CMK (cell line): ENCODE measurements at places on chromosomes 11 and 22.

- DNase-seq = no peak
These were observed 30.9 kb downstream of the ZFTA start for GRCh38 chr11:63737718-63738117.

DNA sequence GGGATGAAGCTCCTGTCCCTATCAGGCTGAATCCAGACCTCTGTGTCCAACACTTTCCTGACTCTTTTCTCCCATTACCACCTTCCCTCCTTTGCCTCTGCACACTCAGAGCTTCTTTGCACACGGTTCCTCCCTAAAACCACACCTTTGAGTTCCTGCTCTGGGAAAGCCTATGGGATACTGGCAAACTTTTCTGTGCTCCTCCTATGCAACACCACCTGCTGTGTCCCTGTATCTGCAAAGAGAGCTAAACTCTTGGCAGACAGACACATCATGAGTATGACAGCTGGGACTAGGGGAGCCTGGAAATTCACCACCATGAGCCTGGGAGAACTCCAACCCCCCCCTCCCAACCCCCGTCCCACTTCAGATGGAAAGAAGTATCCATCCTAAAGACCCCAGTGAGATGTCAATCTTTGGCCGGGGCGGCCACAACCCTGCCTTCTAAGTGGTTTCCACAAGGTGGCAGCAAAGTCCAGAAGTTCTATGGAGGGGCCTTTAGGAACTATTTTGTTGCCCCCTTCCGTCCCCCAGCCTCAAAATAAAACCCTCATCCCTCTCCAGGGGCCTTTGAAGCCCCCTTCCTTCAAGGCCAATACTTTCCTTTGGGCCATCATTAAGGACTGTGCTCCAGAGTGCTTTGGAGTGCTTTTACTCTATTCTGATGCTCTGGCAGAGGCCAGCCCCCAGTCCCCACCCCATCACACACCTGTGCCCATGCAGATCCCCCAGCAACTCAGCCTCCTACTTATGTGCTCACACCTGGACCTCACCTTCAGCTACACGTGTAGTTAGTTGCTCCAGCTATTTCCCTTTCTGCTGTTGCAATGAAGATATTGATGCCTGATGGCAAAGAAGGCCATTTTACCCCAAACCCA is 19.4 kb downstream of the HTR3A start:
- no peak for DNase-seq

DNA sequence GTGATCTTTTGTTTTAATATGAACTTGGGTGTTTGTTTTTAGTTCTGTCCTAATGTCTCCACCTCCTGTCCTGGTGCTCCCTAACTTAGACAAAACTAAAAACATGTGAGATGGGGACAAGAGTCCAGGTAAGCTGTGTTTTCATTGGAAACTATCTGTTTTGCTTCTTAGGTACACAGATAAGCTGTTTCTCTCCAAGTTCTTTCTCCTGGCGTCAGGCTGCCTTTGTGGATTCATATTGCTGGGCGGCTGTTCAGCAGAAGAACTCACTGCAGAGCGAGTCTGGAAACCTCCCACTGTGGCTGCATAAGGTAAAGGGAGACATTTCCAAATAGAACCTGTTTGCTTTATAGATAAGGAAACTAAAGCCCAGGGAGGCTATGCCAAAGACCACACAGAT is 24.7 kb downstream of the PANX1 start:
- no peak for DNase-seq

DNA sequence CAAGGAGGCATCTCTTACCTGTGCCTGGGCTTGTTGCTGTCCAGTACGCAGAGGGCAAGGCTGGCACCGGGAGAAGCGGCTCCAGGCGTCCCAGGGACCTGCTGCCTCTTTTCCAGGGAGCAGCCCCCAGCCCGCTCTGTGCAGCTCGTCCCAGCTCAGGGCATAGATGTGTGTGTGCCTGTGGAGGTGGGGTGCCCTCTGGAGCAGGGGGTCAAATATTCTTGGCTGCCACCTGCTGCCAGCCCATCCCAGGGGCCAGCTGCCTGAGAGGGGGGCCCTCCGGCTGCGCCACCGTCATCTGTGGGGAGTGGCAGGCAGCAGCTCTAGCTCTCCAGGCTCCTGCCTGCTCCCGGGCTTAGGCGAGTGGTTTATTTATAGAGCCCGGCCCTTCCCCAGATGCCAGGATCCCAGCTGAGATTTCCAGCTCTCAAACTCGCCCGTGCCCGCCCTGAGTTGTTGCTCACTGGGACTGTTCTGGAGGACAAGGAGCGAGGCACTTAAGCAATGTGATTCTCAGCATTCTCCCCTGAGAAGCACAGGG is 87.5 kb downstream of the RTL6 start:
- DNase-seq = no peak

DNA sequence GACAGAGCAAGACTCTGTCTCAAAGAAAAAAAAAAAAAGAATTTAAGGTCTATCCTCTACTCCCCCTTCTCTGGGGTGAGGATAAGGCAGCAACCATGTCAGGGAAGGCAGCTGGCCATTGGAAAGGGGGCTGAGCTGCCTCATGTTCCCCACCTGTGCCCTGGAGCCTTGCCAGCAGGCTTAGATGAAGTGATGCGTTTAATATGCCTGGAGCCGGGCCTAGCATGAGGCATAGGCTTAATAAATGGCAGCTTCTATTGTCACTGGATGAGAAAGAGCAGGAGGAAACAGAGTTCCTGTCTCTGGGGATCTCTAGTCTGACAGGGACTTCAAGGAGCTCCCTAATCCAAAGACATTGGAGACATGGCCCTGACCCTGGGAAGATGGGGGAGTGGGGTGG is 3.2 kb upstream of the KCNE3 start:
- DNase-seq = no peak

- no peak for DNase-seq
These were observed 12.0 kb downstream of the KMT2A start for GRCh38 chr11:118448294-118448693.

GRCh38 chr11:22510741-22511140 is 114.9 kb downstream of the FANCF start:
- DNase-seq = no peak

DNA sequence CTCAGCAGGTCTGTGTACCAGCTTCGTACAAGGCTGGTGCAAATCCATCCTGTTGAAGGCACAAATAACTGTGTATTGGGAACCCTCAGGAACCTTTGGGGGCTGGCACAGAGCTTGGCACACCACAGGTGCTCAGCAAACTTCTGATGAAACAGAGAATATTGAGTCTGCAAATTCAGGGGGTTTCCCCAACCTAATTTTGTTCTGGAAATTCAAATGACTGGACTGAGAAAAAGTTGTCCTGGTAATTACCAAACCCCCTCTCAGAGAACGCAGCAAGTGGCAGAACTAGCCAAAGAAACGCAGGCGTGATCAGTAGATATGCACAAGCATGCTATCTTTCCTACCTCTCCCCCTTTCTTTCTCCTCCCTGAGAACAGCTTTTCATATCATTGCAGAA is 47.6 kb downstream of the LIF start:
- DNase-seq = no peak

- no peak for DNase-seq
These were observed 72.5 kb upstream of the ZBED5 start for GRCh38 chr11:10930224-10930971.

DNA sequence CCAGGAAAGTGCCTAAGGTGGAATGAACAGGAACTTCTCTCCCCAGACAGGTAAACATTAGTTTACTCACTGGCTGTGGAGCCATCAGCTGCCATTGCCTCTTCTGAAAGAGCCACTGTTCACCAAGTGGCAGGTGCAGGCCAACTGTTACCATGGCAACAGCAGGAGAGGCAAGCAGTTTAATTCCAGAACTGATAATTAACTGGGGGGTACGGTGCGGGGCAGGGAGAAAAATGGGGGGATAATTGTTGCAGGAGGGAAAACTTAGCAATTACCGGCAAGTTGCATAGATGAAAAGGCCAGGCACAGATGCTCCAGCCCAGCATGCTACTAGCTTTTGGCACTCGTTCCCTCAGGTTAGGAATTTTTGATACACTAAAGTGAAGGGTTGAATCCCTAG is 85.1 kb downstream of the TRIM44 start:
- DNase-seq = no peak

- no peak for DNase-seq
These were observed 495.0 kb downstream of the BRD1 start for GRCh38 chr22:49332691-49333090.
